Muscle of leg (tissue), 16 donors: ENCODE measurements at places on chromosomes 5 and 9. TPM values are rescaled to one million over a fixed set of nuclear protein-coding genes. Genes with fewer than 3 reads are reported as not detected.

The TMEM8B gene
- total RNA-seq: 5.1 TPM

The FAM78A gene
- 23.0 TPM for total RNA-seq

The LIX1 gene
- total RNA-seq: 5.3 TPM

The LRRC19 gene
- total RNA-seq: not detected

The FAM221B gene
- total RNA-seq: not detected

DNA sequence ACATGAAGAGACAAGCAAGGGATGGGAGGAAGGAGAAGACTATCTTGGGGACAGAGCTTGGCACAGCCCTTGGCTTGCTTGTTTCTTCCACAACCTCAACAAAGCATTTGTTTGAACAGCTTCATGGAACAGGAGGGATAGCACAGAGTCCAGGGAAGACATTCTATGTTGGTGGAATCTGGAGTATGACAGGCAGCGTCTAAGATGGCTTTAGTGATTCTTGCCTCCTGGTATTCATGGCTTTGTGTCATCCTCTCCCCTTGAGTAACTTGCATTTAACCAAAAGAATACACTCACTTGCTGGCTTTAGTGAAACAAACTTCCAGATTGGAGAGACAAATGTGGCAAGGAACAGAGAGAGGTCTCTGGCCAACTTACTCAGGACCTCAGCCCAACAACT lies 30.8 kb upstream of the RECK start:
- no peak for DNase-seq

- DNase-seq: no peak
Measured at GRCh38 chr5:25550793-25551192, 906.0 kb upstream of the CDH10 start.

DNA sequence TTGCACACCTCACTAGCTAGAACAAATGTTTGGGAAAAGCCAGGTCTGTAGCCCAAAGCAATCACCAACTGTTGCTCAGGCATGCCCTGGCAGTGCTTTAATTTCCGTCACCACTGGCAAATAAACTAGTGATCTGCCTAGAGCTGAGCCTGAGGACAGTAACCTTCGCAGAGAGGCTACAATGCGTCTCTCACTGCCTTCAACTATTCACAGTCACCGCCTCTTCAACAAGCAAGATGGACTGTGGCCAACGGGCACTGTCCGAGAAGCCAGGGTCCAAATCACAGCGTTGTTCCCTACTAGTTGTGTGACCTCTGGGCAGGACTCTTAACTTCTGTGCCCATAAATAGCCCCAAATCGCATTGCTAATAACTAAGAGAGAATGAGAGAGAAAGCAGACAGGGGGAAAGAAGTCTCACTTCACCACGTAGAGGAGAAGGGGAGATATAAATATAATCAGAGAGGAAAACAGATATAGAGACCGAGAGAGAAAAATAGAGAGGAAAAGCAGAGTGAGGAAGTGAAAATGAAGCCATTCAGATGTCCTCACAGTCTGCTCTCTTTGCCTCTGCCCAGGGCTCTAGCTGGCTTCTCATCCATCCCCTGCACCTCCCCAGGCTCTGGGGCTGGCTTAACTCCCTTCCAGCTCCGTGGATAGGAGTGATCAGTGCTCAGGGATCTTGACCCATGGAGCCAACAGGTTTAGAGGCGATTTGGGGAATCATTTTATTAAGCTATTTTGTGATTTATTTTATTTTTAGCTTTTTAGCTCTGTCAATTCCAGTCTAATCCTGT lies 157.9 kb downstream of the ZDHHC21 start:
- DNase-seq: no peak

DNA sequence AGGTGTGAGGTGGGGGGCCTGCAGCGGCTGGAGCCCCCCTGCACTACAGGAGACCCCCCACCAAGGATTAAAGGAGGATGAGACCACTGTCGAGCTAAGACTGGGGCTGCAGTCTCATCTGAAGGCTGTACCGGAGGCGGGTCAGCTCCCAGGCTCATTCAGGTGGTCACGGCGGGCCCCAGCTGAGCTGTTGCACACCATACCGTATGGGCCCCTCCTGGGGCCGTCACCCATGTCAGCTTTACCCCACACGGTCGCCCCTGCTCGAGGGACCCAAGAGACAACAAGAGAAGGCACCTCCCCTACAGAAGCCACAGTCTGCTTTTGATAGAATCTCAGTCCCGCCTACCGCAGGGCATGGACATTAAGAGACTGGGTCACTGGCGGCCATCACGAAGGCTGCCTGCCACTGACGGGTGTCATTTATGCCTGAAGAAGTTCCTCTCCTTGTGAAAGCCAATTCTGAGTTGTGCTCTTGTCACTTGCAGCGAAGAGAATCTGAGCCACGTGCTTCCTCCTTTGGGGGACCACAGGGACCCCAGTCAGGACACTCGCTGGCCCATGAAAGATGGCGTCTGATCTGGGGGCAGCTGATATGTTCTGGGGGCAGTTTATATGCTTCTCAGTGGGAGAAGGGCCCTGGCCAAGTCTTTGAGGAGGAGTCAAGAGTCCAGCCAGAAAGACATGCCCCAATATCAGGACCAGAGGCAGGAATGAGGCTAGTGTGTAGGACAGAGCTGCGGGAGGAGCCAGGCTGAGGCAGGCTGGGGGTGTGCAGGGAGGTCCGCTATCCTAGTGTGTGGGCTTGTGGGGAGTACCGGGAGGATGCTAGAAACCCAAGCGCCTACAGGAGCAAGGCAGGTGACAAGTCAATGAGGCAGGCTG lies 102.4 kb downstream of the ZNF354C start:
- no peak for DNase-seq

- DNase-seq: no peak
Measured at GRCh38 chr5:95317085-95317484, 32.2 kb upstream of the MCTP1 start.

DNA sequence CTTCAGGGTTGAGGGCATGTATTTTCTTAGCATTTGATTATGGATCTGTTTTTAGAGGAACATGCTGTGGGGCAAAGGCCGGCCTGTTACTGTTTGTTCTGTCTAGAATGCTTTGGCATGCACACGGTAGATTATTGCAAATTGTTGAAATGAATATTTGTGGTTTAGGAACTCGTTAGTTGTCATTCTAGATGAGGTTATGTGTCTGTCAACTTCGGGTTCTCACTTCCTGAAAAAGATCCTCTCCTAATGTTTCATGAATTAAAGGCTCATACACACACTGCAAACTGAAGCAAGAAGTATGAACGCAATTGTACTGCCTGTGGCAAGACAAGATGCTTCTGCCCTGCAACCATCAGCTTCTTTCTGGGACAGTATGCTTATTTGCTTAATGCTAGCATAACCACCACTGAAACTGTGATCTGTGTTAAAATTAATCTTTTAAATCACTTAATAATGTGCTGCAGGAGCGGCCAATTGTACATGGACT lies 99.6 kb downstream of the BASP1 start:
- DNase-seq: peak; percentile 13

- DNase-seq: peak; percentile 96
Measured at GRCh38 chr5:56588636-56589480, 226.5 kb upstream of the MAP3K1 start.

DNA sequence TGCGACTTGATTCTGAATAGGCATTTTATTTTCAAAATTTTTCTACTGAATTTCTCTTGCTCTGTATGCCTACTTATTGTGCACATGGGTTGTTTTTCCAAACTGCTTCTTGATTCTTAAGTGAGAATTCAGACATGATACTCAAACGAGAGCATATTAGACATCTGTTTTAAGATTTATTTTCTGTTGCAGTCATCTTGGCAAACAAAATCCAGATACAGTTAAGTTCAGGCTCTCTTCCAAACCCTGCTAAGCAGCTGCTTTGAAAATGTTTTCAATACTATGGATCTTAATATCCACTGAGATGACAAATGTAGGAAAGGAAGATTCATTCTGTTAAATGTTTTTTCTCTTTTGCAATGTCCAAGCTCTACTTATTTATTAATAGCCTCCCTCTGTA lies 4.5 kb downstream of the TMEM215 start:
- DNase-seq: peak; percentile 92

DNA sequence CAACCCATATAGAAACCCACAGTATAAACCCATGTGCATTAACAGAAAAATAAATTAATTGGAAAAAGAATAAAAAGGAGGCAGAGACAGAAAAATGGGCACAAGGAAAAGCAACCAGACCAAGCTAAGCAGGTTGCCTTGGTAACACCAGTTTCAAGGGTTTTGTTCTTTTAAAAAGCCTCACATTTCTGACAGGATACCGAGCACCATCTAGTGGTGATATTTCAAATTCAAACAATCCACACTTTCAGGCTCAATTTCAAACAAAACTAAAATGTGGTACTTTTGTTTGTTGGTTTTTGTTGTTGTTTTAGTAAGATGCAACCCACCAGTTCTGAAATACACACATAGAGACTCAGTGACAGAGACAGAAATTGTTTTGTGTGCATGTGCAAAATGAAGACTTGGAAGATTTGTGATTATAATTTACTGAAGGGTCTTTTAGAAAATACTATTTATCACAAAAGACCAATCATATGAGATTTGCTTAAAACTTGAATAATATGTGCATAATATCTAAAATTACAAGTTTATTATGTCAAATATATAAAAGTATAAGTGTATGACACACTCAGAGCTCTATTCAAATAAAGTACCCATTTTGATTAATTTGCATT lies 318.2 kb downstream of the SLCO4C1 start:
- peak; percentile 71 for DNase-seq

DNA sequence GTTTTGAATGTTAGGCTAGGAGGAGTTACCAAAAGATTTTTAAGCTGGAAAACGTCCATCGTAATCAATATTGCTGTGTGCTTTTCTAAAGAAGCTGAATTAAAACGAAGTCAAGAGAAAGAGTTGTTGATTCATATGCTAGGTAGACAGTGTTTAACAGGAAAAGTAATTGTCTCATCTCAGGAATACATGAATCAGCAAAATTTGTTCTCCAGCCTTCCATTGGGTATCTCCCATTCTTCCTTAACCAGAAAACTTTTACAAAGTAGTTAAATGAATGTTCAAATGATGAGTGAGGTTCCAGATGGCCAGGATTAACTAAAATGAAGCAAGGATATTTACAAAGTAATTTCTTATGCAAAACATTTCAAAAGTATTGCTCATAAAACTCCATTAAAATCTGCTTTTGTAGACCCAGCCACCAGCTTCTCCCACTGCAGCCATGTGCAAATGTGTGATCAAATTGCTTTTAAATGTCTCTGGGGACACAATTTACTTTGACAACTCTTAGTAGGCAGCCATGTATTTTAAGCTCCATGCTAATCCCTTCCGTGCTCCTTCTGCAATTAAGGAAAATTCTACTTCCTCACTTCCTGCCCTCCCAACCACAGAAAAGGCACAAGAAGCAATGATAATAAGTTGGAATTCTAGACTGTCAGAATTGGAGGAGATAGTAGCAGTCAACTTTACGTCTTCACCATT lies 121.2 kb downstream of the HTR4 start:
- DNase-seq: no peak

DNA sequence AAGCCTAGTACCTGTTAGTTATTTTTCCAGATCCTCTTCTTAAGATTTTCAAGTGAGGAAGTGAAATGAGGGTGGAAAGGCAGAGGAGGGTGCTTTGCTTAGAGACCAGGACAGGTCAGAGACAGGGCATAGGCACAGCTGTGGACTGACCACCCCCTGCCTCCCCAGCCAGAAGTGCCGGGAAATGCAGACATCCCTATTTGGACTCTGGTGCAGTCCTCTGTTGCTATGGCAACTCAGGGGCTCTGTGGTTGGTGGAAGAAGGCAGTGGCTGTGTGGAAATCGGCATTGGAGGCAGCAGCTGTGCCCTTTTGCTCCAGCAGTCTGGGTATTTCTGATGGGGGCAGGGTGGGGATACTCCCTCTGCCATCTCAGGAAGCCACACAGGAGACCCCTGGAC lies 43.3 kb upstream of the NDFIP1 start:
- peak; percentile 79 for DNase-seq

GRCh38 chr5:97065475-97065874 lies 76.9 kb downstream of the LIX1 start:
- DNase-seq: no peak

DNA sequence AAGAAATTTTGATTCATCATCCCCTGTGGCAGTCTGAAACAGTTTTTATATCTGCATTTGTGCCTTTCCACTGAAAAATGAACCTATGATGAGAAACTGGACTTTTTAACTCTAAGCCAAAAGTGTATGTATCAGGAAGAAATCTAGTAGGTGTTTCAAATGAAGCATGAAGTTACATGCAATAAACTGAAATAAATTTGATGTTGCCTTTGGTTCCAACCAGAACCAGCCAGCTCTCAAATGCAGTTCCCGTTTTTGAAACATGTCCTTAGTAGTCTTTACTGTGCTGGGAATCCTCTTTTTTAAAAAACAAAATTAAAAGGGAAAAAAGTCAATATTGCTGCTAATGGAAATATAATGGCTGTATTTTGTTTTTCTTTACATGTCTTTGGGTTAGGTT lies 43.9 kb downstream of the HACD4 start:
- DNase-seq: no peak

DNA sequence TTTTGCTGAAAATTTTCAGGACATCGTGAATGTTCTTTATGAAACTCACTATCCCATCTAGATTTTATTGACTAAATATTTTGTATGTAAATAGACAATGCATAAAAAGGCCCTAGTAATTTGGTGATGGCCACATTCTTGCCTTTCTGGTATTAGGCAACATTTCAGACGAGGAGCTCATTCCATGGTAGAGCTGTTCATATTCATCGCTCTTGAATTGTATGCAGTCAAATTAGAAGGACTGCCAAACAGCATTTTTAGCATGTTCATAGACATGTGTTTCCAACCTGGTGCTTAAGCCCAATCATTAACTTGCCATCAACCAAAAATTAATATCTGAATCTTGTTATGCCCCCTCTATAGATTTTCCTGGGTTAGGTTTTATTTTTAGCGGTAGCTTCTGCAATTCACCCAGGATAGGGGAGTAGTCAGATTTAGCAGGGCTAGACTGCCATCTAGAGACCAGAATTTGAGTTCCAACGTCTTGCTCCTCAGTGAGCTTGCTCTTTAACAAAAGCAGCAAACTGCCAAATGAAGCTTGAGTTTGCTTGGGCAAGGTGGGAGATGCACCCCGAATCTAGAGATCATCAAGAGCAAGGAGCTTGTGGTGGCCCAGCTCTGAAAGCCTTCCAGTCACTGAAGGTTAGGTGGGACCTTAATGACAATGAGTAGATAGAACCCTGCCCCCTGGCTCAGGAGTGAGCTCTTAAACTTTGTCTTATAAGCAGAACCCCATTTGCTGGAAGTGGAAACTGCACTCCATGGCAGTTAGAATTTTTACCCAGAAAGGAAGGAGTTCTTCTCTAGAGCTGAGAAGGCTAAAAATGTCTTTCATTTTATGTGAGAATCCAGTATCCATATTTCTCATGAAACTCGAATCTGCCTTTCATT lies 456.2 kb downstream of the RASEF start:
- peak; percentile 88 for DNase-seq

DNA sequence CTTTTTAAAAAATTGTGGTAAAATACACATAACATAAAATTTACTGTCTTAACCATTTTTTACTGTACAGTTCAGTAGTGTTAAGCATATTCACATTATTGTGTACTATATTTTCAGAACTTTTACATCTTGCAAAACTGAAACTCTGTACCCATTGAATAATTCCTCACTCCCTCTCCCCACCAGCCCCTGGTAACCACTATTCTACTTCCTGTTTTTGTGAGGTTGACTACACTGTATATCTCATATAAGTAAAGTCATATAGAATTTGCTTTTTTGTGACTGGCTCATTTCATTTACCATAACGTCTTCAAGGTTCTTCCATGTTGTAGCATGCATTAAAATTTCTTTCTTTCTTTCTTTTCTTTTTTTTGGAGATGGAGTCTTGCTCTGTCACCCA lies 87.0 kb downstream of the LNPEP start:
- DNase-seq: no peak

- DNase-seq: no peak
Measured at GRCh38 chr9:27610622-27611021, 37.3 kb upstream of the C9orf72 start.
